ENCODE measurements at places on chromosomes 11 and 22. TPM values are rescaled to one million over a fixed set of nuclear protein-coding genes. Genes with fewer than 3 reads are reported as not detected.

DNA sequence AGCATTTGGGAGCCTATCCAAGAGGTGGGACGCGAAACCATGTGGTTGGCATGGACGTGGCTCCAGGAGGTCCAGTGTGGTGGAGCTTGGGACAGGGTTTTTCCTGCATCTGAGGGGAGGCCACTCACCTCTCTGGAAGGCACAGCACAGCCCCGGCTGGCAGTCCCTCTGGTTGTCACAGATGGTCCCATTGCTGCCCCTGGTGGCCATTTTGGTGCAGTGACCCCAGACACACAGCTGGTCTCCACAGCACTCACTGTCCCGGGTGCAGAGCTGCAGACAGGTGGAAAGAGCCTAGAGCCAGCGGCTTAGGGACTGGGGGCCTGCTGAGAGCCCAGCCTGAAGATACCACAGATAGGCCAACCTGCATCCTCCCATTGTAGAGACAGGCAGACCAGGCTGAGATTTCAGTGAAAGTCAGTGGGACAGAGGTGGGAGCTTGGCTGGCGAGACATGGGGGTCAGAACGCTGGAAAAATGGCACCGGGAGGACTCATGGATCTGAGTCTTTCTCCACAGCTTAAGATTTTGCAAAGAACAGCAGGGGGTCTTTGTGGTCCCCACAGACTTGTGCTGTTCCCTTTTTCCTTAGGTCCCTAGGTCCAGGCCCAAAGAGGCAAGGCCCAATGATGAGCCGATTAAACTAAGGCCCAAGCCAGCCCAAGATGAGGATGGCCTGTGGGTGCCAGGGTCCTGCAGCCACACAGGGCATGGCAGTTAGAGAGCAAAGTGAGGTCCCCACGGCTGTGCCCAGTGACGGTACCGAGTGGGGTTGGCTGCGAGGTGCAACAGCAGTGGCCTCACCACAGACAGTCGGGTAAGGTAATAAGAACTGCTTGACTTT, 41.4 kb downstream of the DKK3 start:
- DNase-seq, result peak; percentile 33

GRCh38 chr22:19232623-19233022, 54.1 kb upstream of the SLC25A1 start:
- DNase-seq, result no peak

DNA sequence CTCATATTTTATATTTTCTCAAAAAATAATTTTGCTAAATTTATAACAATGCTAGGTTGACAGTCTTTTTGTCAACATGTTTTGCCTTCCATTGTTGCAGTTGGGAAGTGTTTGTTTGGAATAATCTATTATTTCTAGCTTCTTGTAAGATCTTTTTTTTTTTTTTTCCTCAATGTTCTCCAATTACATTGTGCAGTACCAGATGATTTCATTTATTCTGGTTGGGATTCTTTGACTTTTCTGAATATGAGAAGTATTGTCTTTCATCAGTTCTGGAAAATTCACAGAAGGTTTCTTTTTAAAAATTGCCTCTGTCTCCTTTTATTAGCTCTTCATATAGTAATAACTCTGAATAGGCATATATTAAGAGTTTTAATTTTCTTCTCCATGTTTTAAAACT, 245.4 kb downstream of the DYNC2H1 start:
- no peak for DNase-seq

- no peak for DNase-seq
These were observed 154.1 kb upstream of the POU2AF2 start for GRCh38 chr11:111091321-111091938.

- DNase-seq, result no peak
These were observed 232.0 kb upstream of the LUZP2 start for GRCh38 chr11:24264868-24265267.

DNA sequence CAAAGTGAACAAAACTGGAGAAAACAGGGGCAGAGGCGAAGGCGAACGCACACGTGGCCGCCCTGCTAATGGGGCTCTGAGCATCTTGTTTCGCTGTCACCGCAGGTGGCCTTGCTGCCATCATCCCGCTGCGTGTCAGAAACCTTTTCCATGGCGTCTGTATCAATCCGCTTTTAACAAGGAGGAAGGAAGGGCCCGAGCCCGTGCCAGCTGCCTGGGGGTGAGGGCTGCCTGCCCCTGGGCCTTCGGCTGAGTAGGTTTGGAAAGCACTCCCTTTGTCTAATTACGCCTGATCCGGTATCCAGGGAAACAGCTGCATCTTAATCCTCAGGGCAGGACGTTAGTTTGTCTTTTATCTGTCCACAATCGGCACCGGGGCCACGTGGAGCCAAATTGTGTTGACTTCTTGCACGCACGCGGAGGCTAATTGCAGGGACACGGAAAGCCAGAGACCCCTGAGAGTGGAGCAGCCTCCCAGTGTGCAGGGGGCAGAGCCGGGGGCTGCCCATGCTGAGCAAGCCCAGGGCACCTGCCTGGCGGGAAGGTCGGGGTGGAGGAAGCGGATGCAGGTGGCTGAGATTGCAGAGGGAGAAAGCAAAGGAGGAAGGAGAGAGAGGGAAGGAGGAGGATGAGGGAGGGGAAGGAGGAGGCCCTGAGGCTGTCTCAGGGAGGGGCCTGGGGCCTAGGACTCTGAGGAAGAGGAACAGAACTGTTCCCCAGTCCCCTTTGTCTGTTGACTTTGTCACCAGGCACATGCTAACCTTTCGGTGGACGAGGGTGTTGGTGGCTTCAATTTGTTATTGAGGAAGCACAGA, 19.2 kb upstream of the TH start:
- DNase-seq, result no peak

- DNase-seq, result no peak
These were observed 30.3 kb upstream of the NECTIN1 start for GRCh38 chr11:119759324-119759723.

DNA sequence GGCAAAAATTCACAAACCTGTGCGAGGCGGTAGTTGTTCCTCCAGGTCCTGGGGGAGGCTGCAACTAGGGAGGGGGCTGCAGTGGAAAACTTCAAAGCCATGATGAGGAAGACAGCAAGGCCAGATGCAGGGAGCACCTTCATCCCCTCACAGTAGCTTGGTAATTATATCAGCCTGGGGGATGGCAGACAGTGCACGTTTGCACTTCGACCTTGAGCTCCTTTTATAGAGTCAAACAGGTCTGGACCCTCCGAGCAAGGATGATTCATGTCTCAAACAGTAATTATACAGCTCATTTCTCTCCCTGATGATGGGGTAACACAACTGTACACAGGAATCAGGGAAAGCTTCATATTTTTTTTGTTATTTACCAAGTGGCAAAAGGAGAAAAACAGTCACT, at the start of gene MMP20:
Gene MMP20 (minus strand): TSS at position 156 of the 400 bp plus-strand sequence. CDS start 13 bp downstream, at position 143.
- no peak for DNase-seq

- no peak for DNase-seq
These were observed 65.5 kb upstream of the ARFGAP3 start for GRCh38 chr22:42922374-42923191.

DNA sequence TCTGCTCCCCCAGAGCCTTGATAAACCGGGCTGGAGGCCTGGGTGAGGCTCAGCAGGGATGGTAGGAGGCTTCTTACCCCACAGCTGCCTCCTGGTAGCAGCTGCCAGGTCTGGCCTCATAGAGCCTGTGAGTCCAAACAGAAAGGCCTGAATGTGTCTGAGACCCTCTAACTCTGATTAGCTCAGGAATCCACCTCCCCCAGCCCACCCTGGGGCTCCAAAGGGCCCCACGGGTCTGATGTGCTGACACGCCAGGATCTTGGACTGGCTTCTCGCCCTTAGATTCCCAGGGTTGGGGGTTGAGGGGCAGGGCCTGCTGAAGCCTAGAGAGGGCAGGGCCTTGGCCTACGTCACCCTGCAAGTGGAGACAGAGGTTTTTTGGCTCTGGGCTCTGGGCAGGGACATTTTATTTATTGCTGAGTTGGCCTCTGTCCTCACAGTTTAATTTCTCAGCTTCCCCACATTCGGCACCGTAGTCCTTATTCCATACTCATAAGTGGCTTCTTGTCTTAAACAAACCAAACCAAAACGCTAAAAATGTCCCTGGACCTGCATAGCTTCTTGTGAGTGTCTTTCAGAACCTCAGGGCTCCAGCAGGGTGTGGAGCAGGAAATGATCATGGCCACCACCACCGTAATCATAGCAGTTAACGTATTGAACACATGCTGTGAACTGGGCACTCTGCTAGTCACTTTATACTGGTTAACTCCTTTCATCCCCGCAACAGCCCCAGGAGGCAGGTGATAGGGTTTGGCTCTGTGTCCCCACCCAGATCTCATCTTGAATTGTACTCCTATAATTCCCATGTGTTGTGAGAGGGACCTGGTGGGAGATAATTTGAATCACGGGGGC, 25.1 kb downstream of the KIAA1671 start:
- DNase-seq, result peak; percentile 66

DNA sequence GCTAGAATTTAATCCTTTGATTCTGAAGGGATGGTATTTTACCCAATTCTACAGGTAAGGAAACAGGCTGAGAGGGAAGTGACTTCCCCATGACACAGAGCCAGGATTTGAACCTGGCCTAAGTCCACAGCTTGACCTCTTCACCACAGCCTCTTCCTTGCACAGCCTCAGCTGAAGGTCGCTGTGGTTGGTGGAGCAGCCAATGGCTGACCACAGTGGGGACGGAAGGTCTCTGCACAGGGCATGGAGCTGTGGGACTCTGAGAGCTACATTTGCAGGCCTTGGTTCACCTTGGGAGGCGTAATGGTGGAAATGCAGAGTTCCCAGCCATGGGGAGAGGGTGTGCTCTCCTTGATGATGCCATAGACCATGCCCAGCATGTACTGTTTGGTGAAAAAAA, 295.0 kb downstream of the DDX10 start:
- DNase-seq, result no peak

GRCh38 chr11:112279901-112280267, 19.2 kb upstream of the PLET1 start:
- peak; percentile 42 for DNase-seq

The NFAM1 gene
- total RNA-seq, result 0.36 TPM

The OR4C15 gene
- total RNA-seq, result not detected

The SNX15 gene
- total RNA-seq, result 23.4 TPM

The ZNRF3 gene
- total RNA-seq, result 38.5 TPM

The IRAG1 gene
- total RNA-seq, result 14.7 TPM

The PKNOX2 gene
- total RNA-seq, result 14.7 TPM

The ART1 gene
- total RNA-seq, result not detected

The FAM89B gene
- total RNA-seq, result 92.6 TPM
